Fibroblast of pulmonary artery (primary cell): ENCODE measurements at places on chromosomes 5 and 9.

- DNase-seq = no peak
Measured at GRCh38 chr5:149273237-149273636, 1.6 kb downstream of the AFAP1L1 start.

- peak; percentile 75 for DNase-seq
Measured at GRCh38 chr5:172777881-172778814, 7.2 kb upstream of the DUSP1 start.

GRCh38 chr5:144183254-144183889, 12.7 kb downstream of the KCTD16 start:
- DNase-seq = peak; percentile 66

GRCh38 chr9:93587284-93587650, 10.9 kb downstream of the PHF2 start:
- DNase-seq = no peak

- peak; percentile 86 for DNase-seq
Measured at GRCh38 chr5:10513501-10514442, 50.1 kb upstream of the ANKRD33B start.

GRCh38 chr9:16207161-16207560, 654.3 kb downstream of the CCDC171 start:
- peak; percentile 60 for DNase-seq

GRCh38 chr5:177492841-177493240, 4.6 kb downstream of the PDLIM7 start:
- no peak for DNase-seq

GRCh38 chr9:133499132-133499891, 20.4 kb upstream of the SLC2A6 start:
- no peak for DNase-seq

GRCh38 chr9:111008158-111009075, 29.9 kb downstream of the LPAR1 start:
- DNase-seq = no peak

DNA sequence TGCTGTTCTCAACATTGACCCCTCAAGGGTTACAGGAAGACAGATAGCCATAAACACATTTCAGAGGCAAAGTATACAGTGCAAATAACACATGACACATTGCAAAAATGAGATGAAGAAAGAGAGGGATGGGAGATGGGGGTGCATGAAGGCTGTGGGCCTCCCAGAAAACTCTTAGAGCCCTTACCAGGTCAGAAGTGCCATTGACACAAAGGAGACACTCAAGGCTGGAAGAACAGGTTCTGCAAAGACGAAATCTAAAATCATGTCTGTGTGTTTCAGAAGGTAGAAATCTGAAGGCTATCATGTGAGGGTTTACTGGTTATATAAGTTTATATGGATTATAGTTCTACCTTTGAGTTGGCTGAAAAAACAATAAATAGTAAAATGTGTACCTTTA, 318.8 kb downstream of the BNC2 start:
- no peak for DNase-seq

- DNase-seq = no peak
Measured at GRCh38 chr5:14593326-14594021, 11.9 kb downstream of the OTULINL start.

DNA sequence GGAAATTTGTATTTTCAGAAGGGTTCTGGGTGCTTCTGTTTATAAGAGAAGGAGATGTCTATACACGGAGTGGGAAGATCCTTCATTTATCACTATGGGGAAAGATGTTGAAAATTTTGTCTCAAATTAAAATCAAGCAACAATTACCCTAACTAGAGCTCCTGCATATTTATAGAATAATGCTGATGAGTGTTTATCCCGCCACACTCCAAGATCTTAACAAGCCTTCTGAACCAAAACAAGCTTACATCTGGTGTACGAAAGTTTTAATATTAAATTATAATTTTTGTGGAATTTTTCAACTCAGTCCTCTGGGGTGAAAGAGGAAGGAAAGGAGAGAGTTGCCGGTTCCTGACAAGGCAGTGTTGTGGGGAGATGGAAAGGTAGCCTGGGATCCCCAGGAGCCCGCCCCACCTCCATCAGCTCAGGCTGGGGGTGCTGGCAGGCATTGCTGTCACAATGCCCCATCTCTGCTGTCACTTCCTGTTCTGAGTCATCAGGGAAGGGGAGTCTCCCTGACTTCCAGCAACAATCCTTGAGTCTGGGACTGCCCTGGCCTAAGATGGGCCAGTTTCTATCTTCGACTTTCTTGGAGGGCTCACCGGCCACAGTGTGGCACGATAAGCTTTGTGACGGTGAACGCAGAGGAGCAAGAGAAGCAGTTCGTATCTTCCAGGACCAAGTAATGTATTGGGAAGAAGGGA, 64.5 kb downstream of the ERAP1 start:
- peak; percentile 62 for DNase-seq

- DNase-seq = no peak
Measured at GRCh38 chr9:137791947-137792346, 85.6 kb upstream of the CACNA1B start.

DNA sequence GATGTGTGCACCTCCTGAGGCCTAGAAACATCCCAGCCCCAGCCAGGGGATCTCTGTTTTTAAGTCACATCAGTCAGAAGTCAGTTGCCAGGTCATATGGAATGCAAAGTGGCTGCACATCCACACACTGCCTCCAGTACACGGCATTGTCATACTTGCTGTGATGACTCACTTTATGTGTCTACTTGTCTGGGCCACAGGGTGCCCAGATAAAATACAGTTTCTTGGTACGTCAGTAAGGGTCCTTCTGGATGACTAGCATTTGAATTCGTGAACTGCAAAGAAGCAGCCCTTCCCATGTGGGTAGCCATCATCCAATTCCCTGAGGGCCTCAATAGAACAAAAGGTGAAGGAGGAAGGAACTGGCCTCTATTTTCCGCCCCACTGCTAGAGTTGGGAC, 27.7 kb downstream of the AUH start:
- DNase-seq = no peak

- DNase-seq = no peak
Measured at GRCh38 chr5:147836439-147836838, 5.0 kb upstream of the SPINK1 start.

GRCh38 chr5:68423154-68423811, 207.7 kb downstream of the PIK3R1 start:
- DNase-seq = no peak

GRCh38 chr5:5371957-5372356, 50.5 kb upstream of the ICE1 start:
- no peak for DNase-seq

- DNase-seq = no peak
Measured at GRCh38 chr5:153883854-153884611, 154.7 kb downstream of the FAM114A2 start.

GRCh38 chr5:33842456-33842855, 49.3 kb downstream of the ADAMTS12 start:
- no peak for DNase-seq

DNA sequence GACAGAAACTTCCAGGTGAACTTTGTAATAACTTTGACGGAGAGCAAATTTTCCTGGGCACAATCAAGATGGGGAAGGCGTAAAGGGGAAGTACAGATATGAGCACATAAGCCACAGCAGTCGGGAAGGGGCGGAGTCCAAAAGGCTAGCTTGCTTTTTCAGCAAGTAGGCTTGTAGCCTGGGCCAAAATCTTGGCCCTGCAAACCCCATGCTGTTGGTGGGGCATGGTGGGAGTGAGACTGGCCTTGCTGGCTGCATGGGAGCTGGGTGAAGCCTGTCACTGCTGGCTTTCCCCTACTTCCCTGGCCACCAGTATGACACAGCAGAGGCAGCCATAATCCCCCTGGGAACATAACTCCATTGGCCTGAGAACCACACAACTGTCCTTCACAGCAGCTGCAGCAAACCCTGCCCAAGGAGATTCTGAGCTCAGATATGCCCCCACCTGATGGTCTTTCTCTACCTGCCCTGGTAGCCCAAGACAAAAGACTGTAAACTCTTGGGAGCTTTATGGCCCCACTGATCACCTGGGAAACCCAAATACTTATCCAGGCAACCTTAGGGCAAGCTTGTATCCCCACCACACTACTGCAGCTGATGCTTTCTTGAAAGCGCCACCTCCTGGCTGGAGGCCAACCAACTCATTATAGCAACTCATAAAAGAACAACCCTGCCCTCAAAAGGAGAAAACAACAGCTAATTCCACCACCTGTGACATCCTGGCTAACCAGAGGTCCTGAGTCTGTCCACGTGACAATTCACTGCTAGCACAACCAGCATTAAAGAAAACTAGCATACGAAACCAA, 24.0 kb downstream of the DCTN4 start:
- DNase-seq = no peak

GRCh38 chr9:130040984-130041647, 1.9 kb downstream of the FNBP1 start:
- DNase-seq = no peak

GRCh38 chr5:10984021-10984715, 223.1 kb upstream of the DAP start:
- no peak for DNase-seq

DNA sequence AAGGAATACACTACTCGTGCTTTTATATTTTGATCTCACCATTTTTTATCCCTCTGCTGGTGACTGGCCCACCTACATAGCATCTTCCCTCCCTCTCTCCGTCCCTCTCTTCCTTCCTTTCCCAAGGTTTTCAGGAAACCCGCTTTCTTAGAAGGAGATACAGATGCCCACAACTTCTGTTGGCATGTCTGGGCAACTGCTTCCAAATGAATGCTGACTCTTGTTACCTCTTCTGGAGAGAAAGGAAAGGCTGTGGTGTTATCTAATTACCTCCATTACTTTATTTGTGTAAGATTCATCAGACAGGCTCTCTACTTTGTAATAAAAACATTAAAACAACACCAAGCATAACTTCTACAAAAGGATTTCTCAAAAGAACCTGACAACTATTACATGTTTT, 20.2 kb downstream of the FANCC start:
- DNase-seq = no peak

GRCh38 chr5:168347368-168348083, 56.1 kb downstream of the WWC1 start:
- DNase-seq = no peak

DNA sequence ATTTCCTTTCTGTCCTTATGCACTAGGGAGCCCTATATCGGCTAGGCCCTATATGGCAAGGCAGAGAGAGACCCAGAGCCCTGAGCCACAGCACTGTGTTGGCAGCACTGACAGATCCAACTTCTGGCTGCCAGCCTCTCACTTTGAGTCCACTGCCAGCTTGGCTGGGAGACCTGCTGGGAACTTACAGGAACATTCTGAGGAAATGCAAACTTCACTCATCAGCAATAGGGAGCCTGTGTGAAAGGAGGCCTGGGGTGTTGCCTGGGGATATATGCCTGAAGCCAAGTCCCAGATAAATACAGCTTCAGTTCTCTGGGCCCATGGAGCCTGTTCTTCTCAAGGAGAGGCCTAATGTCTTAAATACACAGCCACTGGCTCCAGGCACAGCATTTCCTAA, 78.0 kb downstream of the ADRB2 start:
- DNase-seq = no peak

GRCh38 chr9:69502671-69503301, 169.4 kb downstream of the APBA1 start:
- DNase-seq = peak; percentile 64

DNA sequence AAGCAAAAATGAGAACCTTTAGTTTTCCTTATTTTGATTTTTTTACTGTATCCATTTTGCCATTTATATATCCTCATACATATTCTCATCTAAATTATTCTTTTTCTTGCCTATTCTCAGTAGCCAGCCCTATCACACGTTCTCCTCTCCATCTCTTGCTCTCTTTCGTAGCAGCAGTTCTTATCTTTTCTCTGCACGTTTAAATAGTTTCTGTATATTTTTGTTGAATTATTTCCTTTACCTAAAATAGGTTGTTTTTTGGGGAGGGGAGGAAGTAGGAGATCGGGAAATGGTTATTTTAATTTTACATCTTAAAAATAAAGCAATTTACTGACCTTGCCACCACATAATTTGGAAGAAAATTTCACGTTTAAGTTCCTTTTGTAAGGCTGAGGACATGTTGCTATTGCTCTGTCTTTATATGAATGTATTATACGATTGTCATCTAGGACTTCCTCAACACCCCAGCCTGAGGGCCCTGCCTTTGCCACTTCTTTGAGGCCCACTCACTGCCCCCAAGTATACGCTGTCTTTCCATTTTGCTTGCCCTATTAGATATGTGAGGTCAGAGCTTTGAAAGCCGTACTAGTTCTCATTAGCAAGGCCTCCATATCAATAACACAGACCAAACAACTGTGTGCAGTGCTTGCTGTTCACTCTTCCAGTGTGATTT, 140.3 kb downstream of the GNAQ start:
- DNase-seq = no peak

DNA sequence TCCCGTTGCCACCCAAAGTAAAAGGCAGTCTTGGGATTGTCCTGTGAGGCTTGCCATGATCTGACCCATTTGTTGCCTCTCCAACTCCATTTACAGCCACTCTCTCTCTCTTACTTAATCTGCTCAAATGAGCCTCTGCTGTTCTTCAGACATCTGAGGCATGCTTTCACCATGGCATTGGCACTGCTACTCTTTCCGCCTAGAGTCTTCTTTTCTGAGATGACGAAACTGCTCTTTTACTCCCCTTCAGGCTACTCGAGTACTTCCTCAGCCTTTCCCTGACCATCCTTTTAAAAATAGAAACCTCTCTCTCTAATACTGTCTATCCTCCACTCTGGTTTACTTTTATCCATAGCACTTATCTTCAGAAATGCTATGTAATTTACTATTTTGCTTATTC, 9.0 kb downstream of the FOCAD start:
- DNase-seq = peak; percentile 38

DNA sequence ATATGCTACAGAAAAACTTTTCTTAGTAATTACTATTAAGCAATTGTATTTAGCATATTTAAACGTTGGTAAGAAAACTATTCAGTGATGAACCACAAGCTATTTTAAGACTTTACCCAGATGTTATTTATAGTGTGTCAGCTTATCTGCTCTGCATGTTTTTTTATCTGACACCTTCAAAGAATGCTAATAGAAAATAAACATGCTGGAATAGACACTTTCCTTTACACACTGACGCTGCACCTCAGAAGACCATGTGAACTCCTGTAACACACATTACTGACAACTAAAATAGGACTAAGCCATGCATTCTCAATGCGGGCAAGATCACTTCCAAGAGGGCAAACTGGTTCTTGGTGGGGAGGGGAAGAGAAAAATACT, 38.3 kb downstream of the FNIP1 start:
- DNase-seq = no peak

DNA sequence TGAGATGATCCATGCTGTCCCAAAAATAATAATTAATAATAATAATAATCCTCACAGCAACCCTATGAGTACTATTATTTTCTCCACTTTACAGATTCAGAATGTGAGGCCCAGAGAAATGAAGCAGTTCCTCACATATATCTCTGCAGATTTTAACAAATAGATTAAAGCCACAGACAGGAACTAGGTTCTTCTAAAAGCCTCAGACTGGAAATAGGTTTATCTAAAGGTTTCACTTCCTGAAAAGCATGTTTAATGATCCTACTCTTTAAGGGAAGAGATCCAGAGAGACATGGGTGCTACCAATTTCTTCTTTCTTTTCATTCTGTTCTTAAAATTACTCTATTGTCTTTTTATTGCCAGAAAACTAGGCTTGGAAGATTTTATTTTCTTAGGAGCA, 1079.4 kb upstream of the COX7C start:
- DNase-seq = no peak

DNA sequence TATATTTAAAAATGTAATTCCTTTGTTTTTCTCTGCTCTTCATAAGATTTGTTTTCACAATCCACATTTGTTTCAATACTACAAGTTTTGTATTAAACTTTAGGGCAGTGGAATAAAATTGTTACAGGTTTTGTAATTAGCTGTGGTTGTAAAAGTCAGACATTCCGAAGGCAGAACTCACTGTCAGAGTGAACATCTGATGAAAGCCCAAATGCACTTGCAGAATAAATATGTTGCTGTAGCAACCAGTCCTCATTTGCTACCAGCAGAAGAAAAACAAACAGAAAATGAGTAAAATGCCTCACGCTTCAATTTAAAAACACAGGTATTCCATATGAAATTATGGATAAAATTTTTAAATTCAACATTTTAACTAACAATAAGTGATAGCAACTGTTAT, 740.1 kb upstream of the FAM174A start:
- DNase-seq = no peak
